Karpas-422 (cell line): ENCODE measurements at places on chromosomes 2 and 18. TPM values are rescaled to one million over a fixed set of nuclear protein-coding genes. Genes with fewer than 3 reads are reported as not detected.
A peak's percentile ranks its signal among the peaks of the same experiment; 100 is the strongest.

Gene RNPEPL1
- total RNA-seq: 28.4 and 44.0 TPM in 2 replicates

Gene FTCDNL1
- 0.94 and 1.9 TPM in 2 replicates for total RNA-seq

Gene AKAIN1
- not detected in 2 replicates for total RNA-seq

DNA sequence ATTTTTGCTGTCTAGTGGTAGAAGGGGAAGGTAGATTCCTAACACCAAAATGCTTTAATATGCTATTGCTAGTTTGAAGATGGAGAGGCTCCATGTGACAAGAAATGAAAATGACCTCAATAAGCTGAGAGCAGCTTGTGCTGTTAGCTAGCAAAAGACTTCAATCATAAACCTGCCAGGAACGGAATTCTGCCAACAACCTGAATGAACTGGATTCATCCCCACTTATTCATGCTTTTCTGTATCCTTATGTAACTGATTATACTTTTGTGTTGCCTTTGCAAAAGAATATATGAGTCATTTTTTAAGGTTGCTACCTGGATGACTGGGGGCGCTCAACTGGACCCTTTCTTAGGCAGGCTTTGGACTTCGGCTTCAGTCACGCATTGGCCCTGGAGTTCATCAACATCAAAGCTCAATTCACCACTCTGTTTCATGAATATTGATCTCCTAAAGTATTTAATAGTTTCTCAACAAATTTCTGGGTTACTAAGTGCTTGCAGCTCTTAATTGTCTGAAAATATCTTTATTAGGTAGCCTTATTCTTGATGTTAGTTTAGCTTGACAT lies 97.5 kb upstream of the KCNJ3 start:
- no peak for DNase-seq
- H3K27ac ChIP-seq: no peak overlapping the region
- no peaks in the 10 kb centered on the region for H3K36me3 ChIP-seq
- H3K4me1 ChIP-seq: no peaks in the 10 kb centered on the region
- H3K4me3 ChIP-seq: no peak overlapping the region

- no peaks in the 10 kb centered on the region for H3K27me3 ChIP-seq
- no peak overlapping the region for H3K27ac ChIP-seq
- peak; percentile 57 for DNase-seq
- H3K4me3 ChIP-seq: no peak overlapping the region
- H3K36me3 ChIP-seq: no peaks in the 10 kb centered on the region
- H3K4me1 ChIP-seq: no peaks in the 10 kb centered on the region
Measured at GRCh38 chr18:40159141-40160017, 1795.7 kb upstream of the PIK3C3 start.

GRCh38 chr2:212609479-212609878 lies 70.9 kb upstream of the ERBB4 start:
- no peaks in the 10 kb centered on the region for H3K36me3 ChIP-seq
- H3K4me3 ChIP-seq: no peak overlapping the region
- H3K27ac ChIP-seq: no peak overlapping the region
- DNase-seq: no peak
- H3K27me3 ChIP-seq: no peaks in the 10 kb centered on the region

DNA sequence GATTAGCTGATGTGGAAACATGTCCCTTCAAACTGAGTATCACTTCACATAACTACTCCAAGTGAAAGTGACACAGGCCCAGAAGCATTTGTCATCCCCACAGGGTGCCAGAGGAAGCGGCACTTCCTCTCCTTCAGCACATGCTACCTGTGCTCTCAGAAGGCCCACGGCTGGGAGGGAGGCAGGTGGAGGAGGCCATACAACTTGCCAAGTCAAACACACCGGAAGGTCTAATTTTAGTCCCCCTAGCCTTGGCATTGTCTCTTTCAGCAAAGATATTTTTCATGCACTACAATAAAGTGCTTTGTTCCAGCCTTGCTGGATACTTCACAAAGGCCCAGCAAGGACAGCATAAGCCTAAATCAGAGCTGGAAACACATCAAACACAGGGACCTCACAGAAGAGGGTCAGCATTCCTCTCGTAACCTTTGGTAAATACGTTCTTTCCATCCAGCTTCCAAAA lies 38.0 kb downstream of the VSNL1 start:
- no peaks in the 10 kb centered on the region for H3K27me3 ChIP-seq
- H3K36me3 ChIP-seq: no peaks in the 10 kb centered on the region
- H3K27ac ChIP-seq: no peak overlapping the region
- DNase-seq: no peak

Gene DYNAP
- total RNA-seq: not detected in 2 replicates

Gene HNMT
- total RNA-seq: not detected in 2 replicates

GRCh38 chr2:75608684-75609333 lies 37.8 kb upstream of the MRPL19 start:
- no peaks in the 10 kb centered on the region for H3K4me1 ChIP-seq
- H3K27me3 ChIP-seq: no peaks in the 10 kb centered on the region
- H3K36me3 ChIP-seq: no peaks in the 10 kb centered on the region
- H3K4me3 ChIP-seq: no peak overlapping the region

DNA sequence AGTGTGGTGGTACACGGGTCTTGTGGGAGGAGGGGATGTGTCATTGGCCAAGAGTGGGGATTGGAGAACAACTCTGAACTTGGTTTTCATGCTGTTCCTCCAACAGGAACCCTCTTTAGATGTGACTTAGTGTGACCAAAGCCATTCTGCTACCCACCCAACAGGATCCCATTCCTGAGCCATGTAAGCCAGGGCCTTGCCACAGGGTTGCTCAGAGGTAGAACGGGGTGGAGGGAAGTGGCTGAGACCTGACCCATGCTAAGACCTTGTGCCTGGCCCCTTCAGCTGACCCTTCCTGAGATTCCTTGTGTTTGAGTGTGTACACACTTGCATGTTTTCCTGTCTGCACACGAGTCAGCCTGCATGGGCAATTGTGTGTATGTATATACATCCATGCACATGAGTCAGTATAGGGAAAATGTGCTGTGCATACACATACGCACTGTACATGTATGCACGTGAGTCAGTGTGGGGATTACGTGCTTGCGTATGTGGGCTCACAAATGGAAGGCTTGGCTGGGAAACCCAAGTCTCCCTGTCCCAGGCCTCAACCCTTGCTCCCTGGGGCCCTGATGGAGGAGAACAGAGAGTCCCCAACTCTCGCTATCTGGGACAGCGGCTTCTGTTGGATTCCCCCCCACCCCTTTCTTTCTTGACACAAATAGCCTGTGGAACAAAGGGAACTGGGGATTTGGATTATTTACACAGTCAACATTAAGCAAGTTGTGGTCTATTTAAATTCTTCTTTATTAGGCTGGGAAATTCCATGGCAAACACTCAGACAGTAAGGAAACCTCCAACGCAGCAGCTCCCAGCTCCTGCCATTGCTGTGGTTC lies 339.8 kb downstream of the DYSF start:
- no peaks in the 10 kb centered on the region for H3K27me3 ChIP-seq
- H3K4me1 ChIP-seq: no peaks in the 10 kb centered on the region
- H3K27ac ChIP-seq: no peak overlapping the region
- no peak overlapping the region for H3K4me3 ChIP-seq
- no peaks in the 10 kb centered on the region for H3K36me3 ChIP-seq
